ENCODE measurements at places on chromosomes 3 and 15.

DNA sequence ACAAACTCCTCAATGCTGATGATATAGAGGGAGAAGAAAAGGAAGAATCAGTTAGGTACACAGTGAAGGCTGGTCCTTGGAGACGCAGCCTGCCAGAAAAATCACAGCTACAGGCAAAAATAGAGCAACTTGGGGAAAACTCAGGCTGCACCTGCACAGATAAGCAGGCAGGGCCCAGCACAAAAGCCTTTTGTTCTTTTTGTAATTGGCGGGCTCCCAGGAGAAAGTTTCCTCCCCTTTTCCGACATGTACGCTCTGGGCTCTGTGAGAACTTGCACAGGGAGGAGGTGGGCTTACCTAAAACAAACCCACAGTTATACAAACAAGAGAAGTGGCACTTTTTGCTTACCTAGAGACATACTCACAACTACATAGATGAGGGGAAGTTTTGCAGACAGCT, 813.4 kb upstream of the EPHA6 start:
- no peak for DNase-seq

- DNase-seq, result no peak
Observed at GRCh38 chr3:99520513-99520912, 117.9 kb upstream of the COL8A1 start.

DNA sequence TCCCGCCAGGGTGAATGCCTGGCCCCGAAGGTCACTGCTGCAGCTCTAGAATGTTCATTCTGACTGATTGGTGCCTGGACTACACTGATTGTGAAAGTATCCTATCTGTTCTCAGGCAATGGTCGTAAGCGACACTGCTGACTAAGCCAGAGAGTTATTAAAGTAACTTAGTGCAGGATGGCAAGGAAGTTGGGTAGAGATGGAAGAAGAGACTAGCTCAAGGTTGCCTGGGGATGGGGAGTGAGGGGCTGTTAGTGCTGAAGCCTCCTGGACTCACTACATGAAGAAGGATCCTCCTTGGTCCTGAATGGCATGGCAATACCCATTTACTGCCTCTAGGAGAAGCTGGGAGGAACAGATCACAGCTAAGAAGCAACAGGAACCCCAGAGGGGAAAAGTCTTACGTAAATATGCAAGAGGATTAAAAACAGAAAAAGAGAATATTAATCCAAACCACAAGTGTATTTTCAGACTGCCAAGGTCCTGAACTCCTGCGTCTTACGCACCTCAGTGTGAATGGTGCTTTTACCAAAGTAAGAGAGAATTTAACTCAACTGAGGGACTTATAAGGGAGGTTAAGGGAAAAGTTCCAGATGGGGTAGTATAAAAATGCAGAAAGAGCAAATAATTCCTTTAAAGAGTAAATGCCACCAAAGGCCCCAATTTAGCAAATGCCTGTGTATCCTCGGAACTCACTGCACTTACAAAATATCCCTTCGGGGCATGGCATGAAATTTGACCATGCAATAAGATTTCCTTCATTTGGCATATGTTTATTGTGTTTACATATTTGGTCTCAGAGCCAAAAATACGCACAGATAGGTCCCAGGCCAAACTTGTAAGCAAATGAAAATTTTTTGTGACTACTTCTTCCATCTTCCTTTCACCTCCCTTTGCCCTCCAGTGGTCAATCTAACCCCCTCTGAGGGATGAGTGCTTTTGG, 64.0 kb upstream of the DGKG start:
- no peak for DNase-seq

- DNase-seq, result no peak
Observed at GRCh38 chr15:87826119-87826747, 430.3 kb downstream of the NTRK3 start.

- DNase-seq, result peak; percentile 76
Observed at GRCh38 chr3:185549122-185549521, 3.3 kb downstream of the LIPH start.

DNA sequence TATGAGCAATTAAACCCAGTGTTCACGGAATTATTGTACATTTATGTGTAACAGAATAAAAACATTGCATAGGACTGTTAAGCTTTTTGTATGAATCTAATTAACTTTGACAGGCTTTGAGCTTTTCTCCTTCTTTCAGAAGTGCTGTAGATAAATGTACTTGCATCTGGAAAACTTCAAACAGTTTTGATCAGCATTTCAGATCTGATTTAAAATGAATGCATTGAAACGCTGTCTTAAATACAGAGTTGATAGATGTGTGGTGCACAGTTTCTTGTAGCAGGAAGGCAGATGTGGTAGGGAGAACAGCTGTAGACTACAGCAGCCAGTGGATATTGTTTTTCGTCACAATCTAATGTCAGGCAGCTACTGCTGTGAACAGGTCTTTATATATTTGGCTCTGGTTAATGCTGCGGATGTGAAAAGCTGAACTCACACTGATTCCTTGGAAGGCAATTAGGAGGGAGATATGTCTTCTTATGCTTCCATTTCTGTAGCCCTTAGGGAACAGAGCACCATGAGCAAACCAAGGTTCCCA, 193.8 kb upstream of the GOLIM4 start:
- no peak for DNase-seq

DNA sequence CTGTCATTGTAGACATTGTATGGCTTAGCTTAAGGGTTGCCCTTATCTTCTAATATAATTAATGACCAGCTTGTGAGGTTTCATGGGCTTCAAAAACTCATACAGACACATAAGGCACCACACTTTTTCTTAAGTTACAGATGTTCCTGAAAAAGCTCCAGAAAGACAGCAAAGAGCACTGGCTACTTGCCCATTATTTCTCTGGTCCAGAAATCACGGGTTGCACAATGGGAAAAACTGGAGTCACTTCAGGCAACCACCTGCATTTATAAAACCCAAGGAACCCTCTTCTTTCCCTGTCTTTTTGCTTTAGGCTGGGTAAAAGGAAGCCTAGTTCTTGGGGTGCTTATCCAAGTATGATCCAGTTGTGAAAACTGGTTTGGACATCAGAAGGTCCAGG, 2.3 kb upstream of the COL6A6 start:
- DNase-seq, result no peak

- DNase-seq, result no peak
Observed at GRCh38 chr15:99052205-99052604, 44.6 kb upstream of the PGPEP1L start.

DNA sequence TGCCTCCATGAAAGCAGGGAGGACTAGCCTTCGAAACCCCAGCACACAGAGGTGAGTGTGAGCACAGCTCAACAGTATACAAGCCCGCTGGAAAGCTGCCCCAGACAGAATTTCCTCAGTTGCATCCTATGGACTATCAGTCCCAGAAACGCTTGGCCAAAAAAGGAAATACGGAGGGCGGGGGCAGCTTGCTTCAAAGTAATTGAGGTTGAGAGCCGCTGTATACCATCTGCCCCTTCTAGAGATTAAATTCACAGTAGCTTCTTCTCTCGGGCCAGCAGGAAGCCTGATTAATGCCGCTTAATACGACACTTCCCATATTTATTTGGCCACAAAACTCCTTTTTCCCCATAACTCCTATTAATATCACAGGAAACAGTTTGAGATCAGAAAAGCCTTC, 88.7 kb downstream of the LIPC start:
- no peak for DNase-seq

DNA sequence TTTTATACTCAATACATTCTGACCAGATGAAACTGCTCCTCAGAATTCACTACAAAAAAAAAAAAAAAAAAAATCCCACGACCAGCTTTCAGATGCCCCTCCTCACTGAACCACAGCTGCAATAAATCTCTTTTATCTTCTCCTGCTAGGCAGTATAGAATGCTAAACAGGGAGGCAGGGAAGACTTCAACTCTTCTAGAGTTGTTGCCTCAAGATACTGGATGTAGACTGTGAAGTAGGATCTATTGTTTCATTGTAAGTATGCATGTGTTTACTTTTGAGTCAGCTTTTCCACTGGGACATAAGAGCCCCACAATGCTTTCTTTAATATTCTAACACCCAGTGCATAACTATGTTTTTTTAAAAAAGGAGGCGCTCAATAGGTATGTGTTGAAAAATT, 401.4 kb downstream of the TBL1XR1 start:
- DNase-seq, result no peak

DNA sequence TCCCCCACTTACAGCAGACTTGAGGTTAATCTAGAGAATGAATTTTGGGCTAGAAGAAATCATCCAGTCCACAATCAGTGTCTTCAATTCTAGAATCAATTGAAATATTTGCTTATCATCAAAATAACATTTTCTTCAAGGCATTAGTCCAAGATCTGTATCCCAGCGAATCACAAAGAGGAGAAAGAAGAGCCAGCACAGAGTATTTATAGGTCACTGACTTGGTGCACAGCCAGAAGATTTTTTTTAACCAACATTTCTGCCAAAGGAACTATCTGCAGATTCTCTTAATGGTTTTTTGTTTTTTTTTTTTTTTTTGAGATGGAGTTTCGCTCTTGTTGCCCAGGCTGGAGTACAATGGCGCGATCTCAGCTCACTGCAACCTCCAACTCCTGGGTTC, 178.2 kb downstream of the TNIK start:
- DNase-seq, result no peak

GRCh38 chr3:2246873-2247648, 148.4 kb downstream of the CNTN4 start:
- no peak for DNase-seq

DNA sequence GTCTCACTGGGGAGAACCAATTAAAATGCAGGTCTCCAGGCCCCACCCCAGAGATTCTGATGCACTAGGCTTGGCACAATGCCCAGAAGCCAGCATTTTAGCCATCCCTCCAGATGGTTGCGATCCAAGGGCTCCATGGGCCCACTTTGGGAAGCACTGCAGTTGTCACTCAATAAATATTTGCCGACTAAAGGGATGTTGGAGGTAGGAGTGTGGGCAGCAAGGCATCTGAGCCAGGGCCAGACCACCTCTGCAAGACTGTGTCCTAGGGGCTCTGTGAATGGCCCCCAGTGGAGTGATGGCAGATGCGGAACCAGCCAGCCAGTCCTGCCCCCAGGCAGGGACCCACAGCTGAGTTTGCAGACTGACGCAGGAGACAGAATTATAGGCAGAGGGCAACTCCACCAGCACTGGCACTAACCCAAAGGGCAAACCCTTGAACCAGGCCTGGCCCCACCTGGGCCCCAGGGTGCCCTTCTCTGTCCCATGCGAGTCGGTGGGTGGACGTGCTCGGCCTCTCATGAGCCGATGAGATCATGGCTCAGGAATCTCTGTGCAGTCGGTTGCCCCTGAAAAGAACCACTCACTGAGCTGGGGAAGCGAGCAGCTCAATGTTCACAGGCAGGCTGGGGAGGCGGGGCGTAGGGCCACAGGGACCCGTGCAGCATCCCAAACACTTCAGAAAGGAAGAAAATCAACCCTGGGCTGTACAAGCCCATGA, 49.7 kb downstream of the SEMA5B start:
- no peak for DNase-seq

DNA sequence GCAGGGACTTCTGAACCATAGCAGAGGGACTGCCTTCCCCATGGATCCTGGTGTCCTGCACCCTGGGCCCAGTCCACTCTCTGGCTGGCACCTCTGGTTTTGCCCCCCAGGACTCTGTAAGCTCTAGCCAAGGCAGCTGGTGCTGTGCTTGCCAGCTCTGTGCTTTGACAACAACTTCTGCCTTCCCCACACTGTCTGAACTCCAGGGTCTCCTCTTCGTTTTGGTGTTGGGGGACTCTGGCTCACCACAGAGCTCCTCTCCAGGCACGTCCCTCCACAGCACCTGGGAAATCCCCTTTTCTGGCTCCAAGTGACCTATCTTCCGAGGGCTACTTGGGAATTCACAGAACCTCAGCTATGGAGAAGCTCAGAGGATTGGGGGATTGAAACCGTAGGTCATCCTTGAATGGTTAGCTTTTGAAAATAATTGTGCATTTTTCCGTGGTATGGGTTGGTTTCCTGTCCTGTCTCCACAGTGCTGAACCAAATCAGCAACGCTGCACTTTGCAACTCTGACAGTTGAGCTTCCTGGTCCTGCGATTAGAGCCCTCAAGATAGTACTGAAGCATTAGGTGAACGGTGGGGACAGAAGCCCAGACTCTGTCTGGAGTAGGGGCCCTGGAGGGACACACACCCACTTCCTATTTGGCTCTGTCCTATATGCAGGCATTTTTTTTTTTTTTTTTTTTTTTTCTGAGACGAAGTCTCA, 152.4 kb downstream of the APBA2 start:
- no peak for DNase-seq

- DNase-seq, result no peak
Observed at GRCh38 chr3:48516571-48516970, 12.6 kb upstream of the SHISA5 start.

All from glomerular endothelial cell (primary cell).